Stimulated activated CD4-positive, alpha-beta T cell treated with anti-CD3 and anti-CD28 coated beads, Interleukin-1b, Interleukin-23, amount 100 ng/mL, for 1 hour (primary cell): ENCODE measurements at places on chromosomes 5 and 9.

GRCh38 chr5:171588790-171589189 is 169.3 kb downstream of the FGF18 start:
- no peak for DNase-seq

DNA sequence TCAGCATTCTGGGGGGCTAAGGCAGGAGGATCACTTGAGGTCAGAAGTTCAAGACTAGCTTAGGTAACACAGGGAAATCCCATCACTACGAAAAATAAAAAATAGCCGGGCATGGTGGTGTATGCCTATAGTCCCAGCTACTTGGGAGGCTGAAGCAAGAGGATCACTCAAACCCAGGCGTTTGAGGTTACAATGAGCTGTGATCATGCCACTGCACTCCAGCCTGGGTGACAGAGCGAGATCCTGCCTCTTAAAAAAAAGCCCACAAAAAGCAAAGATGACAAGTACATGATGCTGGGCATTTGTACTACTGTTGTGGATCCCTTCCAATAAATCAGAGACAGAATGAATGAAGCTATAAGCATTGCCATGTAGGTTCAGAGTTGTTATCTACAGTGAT is 320.1 kb upstream of the PANK3 start:
- no peak for DNase-seq

GRCh38 chr5:157115502-157115901 is 6.7 kb upstream of the HAVCR2 start:
- no peak for DNase-seq

DNA sequence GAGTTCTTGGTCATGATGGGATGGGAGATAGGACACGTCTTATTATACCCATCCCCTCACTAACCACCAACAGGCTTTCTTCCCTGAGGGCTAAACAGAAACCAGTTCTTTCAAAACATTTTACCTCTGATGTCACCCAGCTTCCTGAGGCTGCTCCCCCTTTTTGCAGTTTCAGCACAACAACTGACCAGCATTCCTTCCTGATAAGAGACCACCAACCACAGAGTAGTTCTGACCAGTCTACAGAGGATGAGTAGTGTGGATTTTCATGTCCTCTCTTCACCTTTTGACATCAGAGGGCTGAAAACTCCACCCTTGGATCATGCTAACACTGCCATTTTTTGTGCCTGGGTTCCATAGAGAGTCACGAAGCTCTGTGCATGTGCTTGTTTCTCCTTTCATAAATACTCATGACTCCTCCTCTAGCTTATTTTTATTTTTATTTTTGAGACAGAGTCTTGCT is 82.6 kb downstream of the OSTF1 start:
- no peak for DNase-seq

- DNase-seq, result no peak
Measured at GRCh38 chr5:133992429-133993155, 12.2 kb downstream of the VDAC1 start.
